ENCODE measurements at places on chromosomes 16 and 17.

DNA sequence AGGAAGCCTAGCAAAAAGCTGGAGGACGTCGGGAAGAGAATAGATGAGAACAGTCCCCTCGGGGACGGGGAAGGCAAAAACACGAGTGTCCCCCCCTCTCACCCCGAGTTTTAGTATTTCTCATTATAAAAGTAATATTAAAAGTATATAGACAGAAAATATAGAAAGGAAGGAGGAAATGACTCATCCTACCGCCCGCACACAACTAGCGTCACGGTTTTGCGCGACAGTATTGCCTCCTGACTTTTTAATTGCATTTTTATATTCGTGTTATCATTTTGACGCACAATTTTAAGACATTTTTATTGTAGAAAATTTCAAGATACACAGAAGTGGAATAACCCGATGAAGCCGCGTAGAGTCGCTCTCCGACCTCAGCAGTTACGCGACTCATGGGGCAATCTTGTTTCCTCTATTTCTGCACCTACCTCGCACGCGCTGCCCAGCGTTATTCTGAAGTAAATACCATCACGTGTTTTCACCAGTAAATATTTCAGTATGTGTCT, 652 bp upstream of the SLC25A19 start:
- no peak for DNase-seq

- peak; percentile 90 for DNase-seq
Observed at GRCh38 chr17:80789356-80789902, 202.2 kb upstream of the CHMP6 start.

DNA sequence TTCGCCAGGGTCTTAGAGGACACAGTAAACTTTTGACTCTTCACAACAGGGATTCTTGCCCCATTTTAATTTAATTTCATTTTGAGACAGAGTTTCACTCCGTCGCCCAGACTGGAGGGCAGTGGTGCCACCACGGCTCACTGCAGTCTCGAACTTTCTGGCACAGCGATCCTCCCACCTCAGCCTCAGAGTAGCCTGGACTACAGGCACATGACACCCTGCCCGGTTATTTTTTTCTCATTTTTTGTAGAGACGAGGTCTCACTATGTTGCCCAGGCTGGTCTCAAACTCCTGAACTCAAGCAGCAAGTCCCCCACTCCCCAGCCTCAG, 329 bp upstream of the NLE1 start:
- no peak for DNase-seq

- DNase-seq = no peak
Observed at GRCh38 chr17:13920413-13920812, 148.9 kb upstream of the COX10 start.

DNA sequence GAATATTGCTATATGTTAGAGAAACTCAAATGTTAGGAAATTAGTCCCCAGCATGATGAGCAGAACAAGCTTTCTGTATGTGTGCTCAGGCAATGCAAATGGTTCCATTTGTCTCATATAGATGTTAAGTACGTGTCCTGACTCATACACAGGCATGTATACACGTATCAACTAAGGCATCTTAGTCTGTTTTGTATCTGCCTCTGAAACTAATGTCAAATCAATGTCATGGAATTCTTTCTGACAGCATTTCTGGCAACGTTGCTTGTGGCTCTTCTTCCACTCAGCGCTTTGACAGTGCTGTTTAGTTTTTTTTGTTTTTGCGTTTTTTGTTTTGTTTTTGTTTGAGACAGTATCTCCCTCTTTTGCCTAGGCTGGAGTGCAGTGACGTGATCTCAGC, 111.9 kb downstream of the CNTNAP4 start:
- DNase-seq = no peak

- DNase-seq = no peak
Observed at GRCh38 chr16:89576153-89577054, 846 bp downstream of the CPNE7 start.

DNA sequence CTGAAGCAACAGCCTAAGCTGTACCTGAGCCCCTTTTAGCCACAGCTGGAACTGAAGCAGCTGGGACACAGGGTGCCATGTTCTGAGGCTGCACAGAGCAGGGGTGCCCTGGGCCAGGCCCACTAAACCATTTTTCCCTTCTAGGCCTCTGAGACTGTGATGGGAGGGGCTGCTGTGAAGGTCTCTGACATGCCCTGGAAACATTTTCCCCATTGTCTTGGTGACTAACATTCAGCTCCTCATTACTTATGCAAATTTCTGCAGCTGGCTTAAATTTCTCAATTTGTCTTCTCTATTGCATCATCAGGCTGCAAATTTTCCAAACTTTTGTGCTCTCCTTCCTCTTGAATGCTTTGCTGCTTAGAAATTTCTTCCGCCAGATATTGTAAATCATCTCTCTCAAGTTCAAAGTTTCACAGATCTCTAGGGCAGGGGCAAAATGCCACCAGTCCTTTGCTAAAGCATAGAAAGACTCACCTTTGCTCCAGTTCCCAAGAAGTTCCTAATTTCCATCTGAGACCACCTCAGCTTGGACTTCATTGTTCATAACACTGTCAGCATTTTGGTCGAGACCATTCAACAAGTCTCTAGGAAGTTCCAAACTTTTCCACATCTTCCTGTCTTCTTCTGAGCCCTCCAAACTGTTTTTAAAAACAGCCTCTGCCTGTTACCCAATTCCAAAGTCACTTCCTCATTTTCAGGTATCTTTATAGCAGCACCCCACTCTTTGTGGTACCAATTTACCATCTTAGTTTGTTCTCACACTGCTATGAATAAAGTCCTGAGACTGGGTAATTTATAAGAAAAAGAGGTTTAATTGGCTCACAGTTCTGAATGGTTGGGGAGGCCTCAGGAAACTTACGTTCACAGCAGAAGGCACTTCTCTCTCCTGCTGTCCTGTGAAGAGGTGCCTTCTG, 49.8 kb downstream of the TMEM100 start:
- DNase-seq = no peak

DNA sequence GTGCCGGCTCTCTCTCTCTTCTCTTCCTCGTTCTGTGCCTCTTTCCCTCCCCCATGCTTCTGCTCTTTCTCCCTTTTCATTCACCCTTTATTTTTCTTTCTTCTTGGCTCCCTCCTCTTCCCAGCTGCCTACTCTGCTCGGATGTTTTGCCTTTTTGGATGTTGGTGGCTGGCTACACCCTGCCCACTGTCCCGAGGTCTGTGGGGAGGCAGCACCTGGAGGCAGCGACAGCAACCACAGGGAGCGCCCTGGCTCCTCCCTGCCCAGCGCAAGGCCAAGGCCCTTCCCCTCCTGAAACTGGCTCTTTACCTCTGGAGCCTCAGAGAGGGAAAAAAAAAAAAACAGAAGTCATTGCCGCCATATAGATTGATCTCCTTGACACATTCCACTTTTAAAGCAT, 20.0 kb downstream of the CLUAP1 start:
- no peak for DNase-seq

- DNase-seq = no peak
Observed at GRCh38 chr17:50861822-50862528, 4.2 kb downstream of the TOB1 start.

GRCh38 chr16:78179666-78180065, 80.2 kb downstream of the WWOX start:
- no peak for DNase-seq

DNA sequence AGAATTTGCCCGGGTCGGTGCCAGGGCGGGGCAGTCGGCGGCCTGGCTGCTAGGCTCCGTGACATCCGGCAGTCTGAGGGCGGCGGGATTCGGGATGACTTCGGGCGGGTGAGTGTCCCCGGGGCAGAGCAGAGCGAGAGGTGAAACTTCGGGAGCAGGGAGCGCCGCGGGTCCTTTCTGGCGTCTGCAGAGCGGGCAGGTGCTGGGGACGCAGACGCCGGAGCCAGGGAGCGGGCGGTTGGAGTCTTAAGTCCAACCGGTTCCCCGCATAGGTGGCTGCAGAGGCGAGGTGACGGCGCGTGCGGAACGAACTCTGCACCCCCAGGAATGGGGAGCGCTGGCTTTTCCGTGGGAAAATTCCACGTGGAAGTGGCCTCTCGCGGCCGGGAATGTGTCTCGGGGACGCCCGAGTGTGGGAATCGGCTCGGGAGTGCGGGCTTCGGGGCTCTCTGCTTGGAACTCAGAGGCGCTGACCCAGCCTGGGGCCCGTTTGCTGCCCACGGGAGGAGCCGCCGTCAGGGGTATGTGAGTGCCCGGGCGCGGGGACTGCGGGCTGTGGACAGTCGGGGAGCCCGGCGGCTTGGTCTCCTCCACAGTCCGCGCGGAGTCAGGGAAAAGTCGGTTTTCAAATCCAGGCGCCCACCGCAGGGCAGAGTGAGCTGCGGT, at the start of gene B4GALNT2:
TSS of gene B4GALNT2 (plus strand) at position 71 of the 666 bp plus-strand sequence. CDS start at position 95, 24 bp downstream.
- DNase-seq = no peak

DNA sequence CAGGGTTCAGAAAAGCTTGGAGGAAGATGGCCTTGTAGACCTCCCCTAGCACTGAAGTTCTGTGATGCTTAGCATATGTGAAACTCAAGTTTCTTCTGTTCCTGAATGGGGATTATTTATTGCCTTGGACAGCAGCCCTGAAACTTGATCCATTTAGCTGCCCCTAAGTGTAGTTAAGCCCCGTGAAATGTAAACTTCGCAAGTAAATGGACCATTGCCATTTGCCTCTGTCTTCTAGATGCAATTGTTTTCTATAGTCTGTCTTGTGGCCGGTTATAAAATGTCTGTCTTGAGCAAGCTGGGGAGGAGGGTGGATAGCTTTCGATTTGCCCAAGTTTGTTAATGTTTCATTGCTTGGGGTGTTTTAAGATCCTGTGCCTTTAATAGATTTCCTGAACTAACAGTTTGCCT, 261.8 kb downstream of the CDH13 start:
- peak; percentile 96 for DNase-seq

GRCh38 chr17:1554751-1555540, 7.6 kb downstream of the PITPNA start:
- DNase-seq = no peak

GRCh38 chr16:79601931-79602627, 1.5 kb upstream of the MAF start:
- DNase-seq = peak; percentile 31

- DNase-seq = peak; percentile 91
Observed at GRCh38 chr16:50202926-50203624, 50.0 kb downstream of the TENT4B start.

GRCh38 chr17:28925912-28926365, 23.1 kb upstream of the DHRS13 start:
- peak; percentile 52 for DNase-seq

All from HFF-Myc (cell line).